Effector memory CD8-positive, alpha-beta T cell (primary cell): ENCODE measurements at places on chromosomes 4 and X.

- DNase-seq = no peak
Measured at GRCh38 chrX:150255441-150256296, 107.4 kb upstream of the MAMLD1 start.

DNA sequence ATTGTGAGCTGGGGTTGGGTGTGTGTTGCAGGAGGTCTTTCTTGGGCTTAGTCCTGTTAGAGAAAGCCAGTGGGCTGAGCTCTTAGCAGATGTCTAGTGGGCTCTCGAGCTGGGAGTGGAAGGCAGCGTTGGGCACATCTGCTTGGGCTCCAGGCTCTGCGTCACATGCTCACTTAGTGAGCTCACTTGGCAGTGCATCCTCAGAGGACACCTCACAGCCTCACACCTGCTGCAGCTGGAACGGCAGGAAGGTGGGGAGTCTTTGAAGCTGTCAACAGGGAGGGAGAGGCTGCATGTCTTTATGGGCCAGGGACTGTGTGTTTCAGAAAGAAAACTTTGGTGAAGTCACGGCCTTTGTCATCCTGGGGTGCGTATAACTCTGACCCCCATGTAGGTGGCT, 82.2 kb downstream of the PSAPL1 start:
- no peak for DNase-seq

DNA sequence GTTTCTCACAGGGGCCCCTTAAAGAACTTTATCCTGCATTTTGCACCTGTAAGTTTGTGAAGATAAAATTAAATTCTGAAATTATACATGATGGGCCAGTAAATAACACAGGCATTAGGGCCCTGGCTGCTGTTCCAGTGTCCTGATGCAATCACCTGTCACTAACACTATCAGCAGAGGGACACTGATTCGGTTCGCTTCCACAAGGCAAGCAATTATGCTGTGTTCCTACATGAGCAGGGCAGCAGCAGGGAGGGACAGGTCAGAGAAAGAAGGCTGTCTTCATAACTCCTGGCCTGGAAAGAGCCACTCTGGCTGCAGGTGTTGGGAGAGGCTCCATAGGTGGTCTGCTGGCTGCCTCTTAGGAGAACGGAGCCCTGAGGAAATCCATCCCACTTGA, 487.3 kb downstream of the MID1IP1 start:
- no peak for DNase-seq

- no peak for DNase-seq
Measured at GRCh38 chr4:55736605-55737183, 82.9 kb upstream of the EXOC1L start.
